ENCODE measurements at places on chromosomes 1 and 21.

- no peak overlapping the region for H3K4me3 ChIP-seq
- peak overlapping the region; percentile 94 for H3K27ac ChIP-seq
- DNase-seq = no peak
- peaks cover 76% of the 10 kb centered on the region for H3K36me3 ChIP-seq
These were observed 13.5 kb downstream of the SLC2A1 start for GRCh38 chr1:42945164-42945563.

DNA sequence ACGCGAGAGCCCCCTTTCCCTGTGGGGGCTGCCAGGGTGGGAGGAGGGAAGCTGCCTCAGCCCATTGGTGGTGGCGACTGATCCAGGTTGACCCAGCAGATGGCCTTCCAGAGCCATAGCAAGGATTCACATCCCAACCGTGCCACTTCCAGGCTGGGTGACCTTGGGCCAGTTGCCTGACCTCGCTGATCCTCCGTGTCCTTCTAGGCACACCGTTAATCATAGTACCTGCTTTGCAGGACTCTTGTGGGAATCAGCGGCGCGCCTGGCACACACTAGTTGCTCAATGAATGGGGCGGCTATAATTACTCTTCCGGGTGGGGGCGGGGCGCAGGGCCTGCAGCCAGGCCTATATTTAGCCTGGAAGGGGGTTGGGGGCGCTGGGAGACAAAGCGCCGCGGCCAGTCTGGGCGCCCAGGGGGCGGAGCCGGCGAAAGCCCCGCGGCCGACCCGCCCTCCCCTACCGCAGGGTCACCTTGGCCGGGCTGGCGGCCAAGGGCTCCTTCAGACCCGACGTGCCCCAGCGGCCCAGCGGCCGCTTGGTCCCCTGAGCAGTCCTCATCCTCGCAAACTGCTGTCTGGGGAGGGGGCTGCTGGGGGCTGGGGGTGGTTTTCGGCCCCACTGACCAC is 5.1 kb downstream of the HSPB7 start:
- no peaks in the 10 kb centered on the region for H3K36me3 ChIP-seq
- no peaks in the 10 kb centered on the region for H3K27me3 ChIP-seq
- peaks cover 51% of the 10 kb centered on the region for H3K4me1 ChIP-seq
- peak overlapping the region; percentile 84 for H3K27ac ChIP-seq

DNA sequence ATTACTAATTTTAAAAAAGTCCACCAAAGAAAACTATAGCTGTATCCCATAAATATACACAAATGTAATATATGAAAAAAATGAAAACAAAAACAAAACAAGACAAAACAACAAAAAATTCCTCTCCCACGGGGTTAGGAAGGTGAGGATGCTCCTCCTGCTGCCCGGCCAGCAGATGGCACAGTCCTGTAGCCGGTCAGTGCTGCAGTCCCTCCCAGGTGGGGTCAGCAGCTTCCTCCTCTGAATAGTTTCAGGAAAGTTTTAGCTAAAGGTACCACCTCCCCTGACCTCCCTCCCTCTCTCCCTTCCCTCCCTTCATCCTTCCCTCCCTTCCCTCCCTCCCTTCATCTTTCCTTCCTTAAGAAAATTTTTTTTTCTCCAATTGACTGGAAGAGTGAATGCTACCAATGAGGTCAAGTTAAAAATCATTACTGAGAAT is 67.8 kb upstream of the BCL10 start:
- DNase-seq = peak; percentile 71
- peaks cover 58% of the 10 kb centered on the region for H3K4me1 ChIP-seq
- H3K36me3 ChIP-seq = peaks cover 6% of the 10 kb centered on the region
- peak overlapping the region; percentile 92 for H3K27ac ChIP-seq

DNA sequence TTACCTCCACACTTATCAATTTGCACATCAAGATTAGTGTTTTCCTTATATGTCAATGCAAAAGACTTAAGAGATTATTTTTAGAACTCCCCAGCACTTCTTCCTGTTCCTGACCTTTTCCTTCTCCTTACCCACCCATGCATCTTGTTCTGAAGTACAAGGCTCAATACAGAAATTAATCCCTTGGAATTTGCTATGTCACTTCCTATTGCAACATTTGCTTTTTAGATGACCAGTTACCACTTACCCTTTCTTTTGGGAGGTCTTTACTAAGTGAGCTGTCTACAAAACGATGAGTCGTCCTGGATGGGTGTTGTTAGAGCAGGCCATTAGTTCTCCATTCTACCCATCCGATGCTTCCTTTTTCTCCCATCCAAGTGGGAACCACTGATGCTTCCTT is 221.2 kb downstream of the FMN2 start:
- DNase-seq = no peak
- peaks cover 21% of the 10 kb centered on the region for H3K4me1 ChIP-seq
- H3K27me3 ChIP-seq = no peaks in the 10 kb centered on the region
- no peak overlapping the region for H3K4me3 ChIP-seq
- H3K27ac ChIP-seq = no peak overlapping the region
- no peaks in the 10 kb centered on the region for H3K36me3 ChIP-seq

GRCh38 chr1:3483801-3484444 is 29.5 kb downstream of the ARHGEF16 start:
- DNase-seq = peak; percentile 88
- peak overlapping the region; percentile 86 for H3K27ac ChIP-seq
- no peak overlapping the region for H3K4me3 ChIP-seq
- peaks cover 11% of the 10 kb centered on the region for H3K36me3 ChIP-seq

DNA sequence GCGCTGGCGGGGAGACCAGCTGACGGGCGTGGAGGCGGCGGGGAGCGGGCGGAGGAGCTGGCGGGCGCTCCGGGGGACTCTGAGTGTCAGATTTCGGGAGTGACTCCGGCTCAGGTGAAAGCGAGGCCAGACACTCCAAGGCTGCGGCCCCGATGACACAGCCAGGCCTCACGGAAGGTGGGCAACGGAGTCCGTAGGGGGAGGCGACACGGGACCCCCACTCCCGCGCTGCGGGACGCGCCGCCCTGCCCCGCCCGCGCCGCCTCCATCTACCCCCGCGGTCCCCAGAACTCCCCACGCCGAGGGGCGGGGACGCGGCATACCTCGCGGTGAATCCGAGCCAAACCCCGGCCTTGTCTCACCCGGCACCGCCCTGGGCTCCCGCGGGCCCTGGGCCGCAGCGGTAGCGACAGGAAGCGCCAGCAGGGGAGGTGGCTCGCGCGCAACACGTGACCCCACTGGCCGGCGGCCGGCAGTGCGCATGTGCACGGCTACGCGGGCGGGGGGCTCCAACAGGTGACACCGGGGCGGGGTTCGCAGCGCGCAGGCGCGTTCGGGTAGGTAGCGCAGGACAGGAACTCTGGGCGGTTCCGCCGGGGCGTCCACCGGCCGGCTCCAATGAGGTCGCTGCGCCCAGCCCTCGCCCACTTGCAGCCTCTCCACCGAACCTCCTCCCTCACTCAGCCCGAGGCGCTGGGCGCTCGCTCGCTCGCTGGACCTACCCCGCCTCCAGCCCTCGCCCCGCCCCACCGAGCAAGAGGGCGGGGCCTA is at the start of gene CC2D1B:
TSS of gene CC2D1B (minus strand) at position 460 of the 771 bp plus-strand sequence. CDS start 1,585 bp downstream, outside the sequence.
- peak; percentile 99 for DNase-seq
- H3K4me3 ChIP-seq = peak within 1 kb of the TSS; percentile 91
- H3K27me3 ChIP-seq = no peaks in the 10 kb centered on the region
- peak within 1 kb of the TSS; percentile 91 for H3K27ac ChIP-seq

DNA sequence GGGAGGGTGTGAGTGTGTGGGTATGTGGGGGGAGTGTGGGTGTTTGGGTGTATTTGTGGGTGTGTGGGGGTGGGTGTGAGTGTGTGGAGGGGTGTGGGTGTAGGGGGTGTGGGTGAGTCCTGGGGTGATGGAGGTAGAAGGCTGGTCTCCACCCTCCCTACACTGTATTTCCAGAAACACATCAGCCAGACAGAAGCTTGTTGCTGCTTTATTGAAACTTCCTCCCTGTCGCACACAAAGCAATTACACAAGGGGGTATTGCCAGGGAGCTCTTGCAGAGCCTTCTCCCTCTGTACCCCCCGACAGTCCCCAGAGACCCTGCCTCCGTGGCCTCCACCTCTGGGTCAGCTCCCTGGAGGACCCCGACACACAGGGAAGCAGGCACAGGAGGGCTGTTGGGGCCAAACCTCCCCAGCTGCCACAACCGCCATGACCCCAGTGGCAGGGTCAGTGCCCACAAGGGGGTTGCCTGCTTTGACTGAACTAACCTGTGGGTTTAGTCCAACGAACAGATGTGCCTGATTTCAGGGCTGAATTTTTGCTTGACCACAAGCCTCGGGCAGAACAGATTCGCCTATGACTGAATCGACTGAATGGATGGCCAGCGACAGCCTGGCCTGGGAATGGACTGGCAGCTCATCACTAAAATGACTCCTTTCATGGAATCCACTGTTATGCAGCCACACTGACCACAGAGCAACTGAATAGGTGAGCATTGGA is 9.1 kb upstream of the MATN1 start:
- no peak overlapping the region for H3K4me3 ChIP-seq
- peaks cover 22% of the 10 kb centered on the region for H3K4me1 ChIP-seq
- H3K27me3 ChIP-seq = no peaks in the 10 kb centered on the region
- DNase-seq = no peak
- H3K27ac ChIP-seq = no peak overlapping the region

GRCh38 chr1:238401144-238401543 is 510.4 kb upstream of the ZP4 start:
- H3K4me1 ChIP-seq = peaks cover 18% of the 10 kb centered on the region
- H3K27ac ChIP-seq = no peak overlapping the region
- no peaks in the 10 kb centered on the region for H3K27me3 ChIP-seq
- no peak for DNase-seq
- H3K36me3 ChIP-seq = 0 out of 2 replicates have a peak, but pooled peaks cover 6% of the 10 kb centered on the region

DNA sequence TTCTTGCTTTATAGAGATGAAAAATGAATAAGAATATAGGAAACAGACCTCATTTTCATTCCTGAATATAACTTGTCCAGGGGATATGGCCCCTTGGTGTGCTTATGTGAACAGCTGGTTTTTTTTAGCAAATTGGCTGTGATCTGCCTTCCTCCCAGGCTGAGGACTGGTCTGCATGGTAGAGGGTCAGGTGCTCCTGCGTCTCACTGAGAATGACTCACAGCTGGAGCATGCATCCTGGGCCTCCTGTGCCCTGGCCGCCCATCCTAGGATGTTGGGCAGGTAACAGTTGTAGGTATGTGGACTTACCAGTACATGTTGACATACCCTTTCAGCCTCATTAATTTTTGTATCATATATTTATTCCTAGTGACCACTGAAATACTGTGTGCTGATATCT is 29.8 kb downstream of the AGT start:
- H3K4me1 ChIP-seq = no peaks in the 10 kb centered on the region
- H3K27me3 ChIP-seq = no peaks in the 10 kb centered on the region
- H3K27ac ChIP-seq = no peak overlapping the region
- DNase-seq = no peak

- peaks cover 48% of the 10 kb centered on the region for H3K4me1 ChIP-seq
- no peak for DNase-seq
- no peaks in the 10 kb centered on the region for H3K36me3 ChIP-seq
- no peak overlapping the region for H3K27ac ChIP-seq
- peak overlapping the region; percentile 54 for H3K4me3 ChIP-seq
- H3K27me3 ChIP-seq = peaks cover 27% of the 10 kb centered on the region
These were observed 5.8 kb upstream of the FOXD3 start for GRCh38 chr1:63316598-63316983.

- DNase-seq = no peak
- peak overlapping the region; percentile 95 for H3K4me3 ChIP-seq
- H3K27ac ChIP-seq = no peak overlapping the region
- peaks cover 37% of the 10 kb centered on the region for H3K36me3 ChIP-seq
These were observed 543 bp downstream of the TMEM9 start for GRCh38 chr1:201153474-201154388.

DNA sequence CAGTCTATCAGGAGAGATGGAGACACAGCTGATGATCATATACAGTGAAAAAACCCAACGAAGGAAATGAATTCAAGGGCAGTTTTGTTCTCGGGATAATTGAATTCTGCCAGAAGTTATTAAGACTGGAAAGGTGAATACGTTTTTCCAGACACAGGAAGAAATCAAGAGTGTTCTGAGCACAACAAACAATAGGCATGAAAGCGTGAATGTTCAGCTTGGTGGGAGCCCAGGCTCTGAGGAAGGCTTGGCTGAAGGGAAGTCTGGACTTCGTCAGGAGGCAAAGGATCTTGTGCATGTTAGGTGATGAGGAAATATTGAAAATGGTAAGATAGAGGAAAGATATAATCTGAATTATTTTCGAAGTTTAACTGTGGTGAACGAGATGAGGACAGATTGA is 50.4 kb downstream of the CYYR1 start:
- H3K36me3 ChIP-seq = peaks cover 32% of the 10 kb centered on the region
- H3K27ac ChIP-seq = no peak overlapping the region
- no peaks in the 10 kb centered on the region for H3K4me1 ChIP-seq
- H3K27me3 ChIP-seq = no peaks in the 10 kb centered on the region
- DNase-seq = no peak

GRCh38 chr1:42264511-42265190 is 70.4 kb downstream of the FOXJ3 start:
- H3K4me1 ChIP-seq = peaks cover 35% of the 10 kb centered on the region
- peaks cover 12% of the 10 kb centered on the region for H3K36me3 ChIP-seq
- H3K4me3 ChIP-seq = no peak overlapping the region
- H3K27ac ChIP-seq = no peak overlapping the region

GRCh38 chr1:119251751-119252150 is 111.3 kb upstream of the WARS2 start:
- H3K27ac ChIP-seq = no peak overlapping the region
- no peaks in the 10 kb centered on the region for H3K4me1 ChIP-seq
- no peak for DNase-seq
- H3K36me3 ChIP-seq = peaks cover 2% of the 10 kb centered on the region
- H3K27me3 ChIP-seq = no peaks in the 10 kb centered on the region

- no peak overlapping the region for H3K4me3 ChIP-seq
- DNase-seq = no peak
- H3K27me3 ChIP-seq = peaks cover 6% of the 10 kb centered on the region
- no peaks in the 10 kb centered on the region for H3K36me3 ChIP-seq
- H3K27ac ChIP-seq = no peak overlapping the region
These were observed 39.0 kb upstream of the ATP1A1 start for GRCh38 chr1:116334015-116334547.
